Caki2 (cell line): ENCODE measurements at places on chromosomes 11 and 22.

DNA sequence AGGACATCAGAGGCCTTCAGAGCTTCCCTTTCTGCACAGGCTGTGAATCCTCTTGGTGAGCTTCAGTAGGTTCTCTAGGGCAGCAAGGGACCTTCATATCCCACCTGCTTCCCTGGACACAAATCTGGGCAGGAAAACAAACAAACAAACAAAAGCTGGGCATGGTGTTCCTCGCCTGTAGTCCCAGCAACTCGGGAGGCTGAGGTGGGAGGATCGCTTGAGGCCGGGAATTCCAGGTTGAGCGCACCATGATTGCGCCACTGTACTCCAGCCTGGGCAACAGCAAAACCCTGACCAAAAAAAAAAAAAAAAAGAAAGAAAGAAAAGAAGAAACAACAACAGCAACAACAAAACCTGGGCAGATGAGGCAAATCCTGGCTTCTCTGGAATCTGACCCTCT is 92.9 kb downstream of the CEP164 start:
- no peak for DNase-seq

DNA sequence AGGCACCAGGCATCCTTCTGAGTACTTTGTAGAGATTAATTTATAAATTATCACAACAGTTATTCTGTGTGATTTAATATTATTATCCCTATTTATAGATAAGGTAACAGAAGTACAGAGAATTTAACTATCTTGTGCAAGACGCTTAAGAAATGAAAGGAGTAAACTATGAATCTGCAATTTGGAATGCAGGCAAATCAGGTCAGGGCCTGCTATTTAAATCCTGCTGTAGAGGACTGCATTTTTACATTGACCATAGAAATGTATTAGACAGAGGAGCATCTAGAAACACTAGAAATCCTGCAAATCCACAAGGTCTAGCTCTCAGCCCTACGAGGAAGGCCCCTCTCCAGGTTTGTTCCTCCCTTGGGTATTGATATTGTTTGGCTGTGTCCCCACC is 336.2 kb downstream of the ETS1 start:
- DNase-seq, result no peak

DNA sequence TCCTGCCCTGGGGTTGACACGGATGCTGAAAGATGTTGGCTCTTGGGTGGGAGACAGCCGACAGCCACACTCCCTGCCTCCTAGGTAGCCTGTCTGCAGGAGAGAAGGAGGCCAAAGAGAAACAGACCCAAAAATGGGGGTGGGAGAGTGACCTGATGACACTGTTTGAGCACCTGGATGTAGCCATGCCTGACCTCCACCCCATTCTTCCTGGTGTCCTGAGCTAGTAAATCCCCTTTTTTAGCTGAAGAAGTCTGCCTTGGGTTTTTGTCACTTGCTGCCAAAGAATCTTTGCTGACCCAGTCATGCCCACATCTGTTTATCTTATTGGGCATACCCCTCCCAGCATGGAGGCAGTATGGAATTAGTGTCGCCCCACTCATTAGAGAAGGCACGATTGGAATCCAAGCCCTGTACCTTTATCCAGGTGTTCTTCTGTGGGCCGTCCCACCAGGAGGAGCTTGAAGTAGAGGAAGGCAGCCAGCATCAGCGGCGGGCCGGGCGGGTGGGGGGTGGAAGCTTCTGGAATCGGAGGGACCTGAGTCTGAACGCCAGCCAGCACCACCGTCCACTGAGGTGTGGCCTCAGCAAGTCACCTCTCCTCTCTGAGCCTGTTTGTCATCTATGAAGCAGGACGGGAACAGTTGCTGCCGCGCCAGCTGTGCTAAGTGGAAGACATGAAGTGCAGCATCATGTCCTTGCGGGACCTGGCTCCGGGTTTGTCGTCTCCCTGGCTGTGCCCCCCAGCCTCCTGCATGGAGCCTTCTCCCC is 37.8 kb downstream of the IGHMBP2 start:
- DNase-seq, result no peak

GRCh38 chr11:78373689-78374088 is 43.9 kb downstream of the GAB2 start:
- DNase-seq, result no peak

DNA sequence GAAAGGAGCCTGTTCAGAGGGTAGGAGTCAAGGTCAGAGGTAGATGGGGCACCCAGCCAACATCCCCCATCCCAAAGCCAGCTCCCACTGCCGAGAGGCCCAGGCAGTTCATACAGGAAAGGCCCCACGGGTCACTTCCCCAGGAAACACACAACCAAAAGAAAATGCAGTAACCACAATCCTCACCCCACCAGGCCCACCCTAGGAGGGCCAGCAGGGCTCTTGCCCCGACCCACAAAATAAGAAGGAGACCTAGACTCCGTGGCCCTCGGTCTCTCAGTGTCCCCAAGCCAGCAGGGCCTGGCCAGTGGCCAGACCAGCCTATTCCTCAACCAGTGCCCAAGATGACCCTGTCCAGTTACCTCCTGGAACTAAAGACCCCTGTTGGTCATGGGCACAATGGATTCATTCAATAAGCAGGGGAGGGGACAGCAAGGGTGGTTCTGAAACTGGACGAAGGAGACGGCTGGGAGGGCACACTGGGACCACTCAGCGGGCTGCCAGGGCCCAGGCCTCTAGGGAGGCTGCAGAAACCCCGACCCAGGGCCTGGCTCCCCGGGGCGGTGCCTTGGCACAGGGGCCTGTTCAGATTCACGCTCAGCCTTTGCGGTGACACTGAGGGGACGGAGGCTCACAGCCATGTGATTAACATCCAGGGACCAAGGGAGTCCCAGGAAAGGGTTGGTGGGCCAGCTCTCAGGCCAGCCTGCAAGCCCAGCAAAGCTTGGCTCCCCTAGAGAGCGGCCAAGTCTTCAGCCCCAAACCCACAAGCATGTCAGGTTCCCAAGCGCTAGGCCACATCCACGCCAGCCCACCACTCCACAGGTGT is 5.5 kb downstream of the RAB3IL1 start:
- DNase-seq, result no peak

GRCh38 chr11:65448074-65448417 is 25.4 kb downstream of the NEAT1 start:
- peak; percentile 27 for DNase-seq
